ENCODE measurements at places on chromosomes 12 and 14.

GRCh38 chr12:77685112-77685511 is 145.6 kb upstream of the NAV3 start:
- ATAC-seq: peak; percentile 85

GRCh38 chr14:78123650-78124253 is 46.4 kb upstream of the NRXN3 start:
- ATAC-seq: no peak

GRCh38 chr12:49091056-49091835 is 3.4 kb downstream of the DHH start:
- ATAC-seq: no peak

- ATAC-seq: no peak
Measured at GRCh38 chr14:57818511-57818910, 47.4 kb downstream of the SLC35F4 start.

- ATAC-seq: no peak
Measured at GRCh38 chr12:5520037-5520436, 88.1 kb downstream of the NTF3 start.

- ATAC-seq: no peak
Measured at GRCh38 chr14:99517643-99518381, 36.6 kb downstream of the CCNK start.

DNA sequence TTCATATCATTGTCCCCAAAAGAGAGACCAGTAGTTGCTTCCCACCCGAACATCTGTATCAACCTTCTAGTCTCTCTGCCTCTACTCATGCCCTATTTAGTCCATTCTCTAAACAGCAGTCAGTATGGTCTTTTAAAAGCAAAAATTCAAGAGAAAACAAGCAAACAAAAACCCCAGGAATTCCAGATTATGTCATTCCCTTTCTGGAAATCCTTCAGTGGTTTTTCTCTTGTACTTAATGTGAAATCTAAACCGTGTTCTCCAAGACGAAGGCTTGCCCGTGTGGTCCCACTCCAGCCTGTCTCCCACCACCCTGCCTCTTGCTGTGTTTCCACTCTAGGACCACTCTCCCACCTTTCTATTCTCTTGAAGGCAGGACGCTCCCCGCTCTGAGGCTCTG is 90.8 kb downstream of the TMEM30B start:
- ATAC-seq: no peak

- ATAC-seq: no peak
Measured at GRCh38 chr12:54160769-54161480, 27.9 kb downstream of the SMUG1 start.

DNA sequence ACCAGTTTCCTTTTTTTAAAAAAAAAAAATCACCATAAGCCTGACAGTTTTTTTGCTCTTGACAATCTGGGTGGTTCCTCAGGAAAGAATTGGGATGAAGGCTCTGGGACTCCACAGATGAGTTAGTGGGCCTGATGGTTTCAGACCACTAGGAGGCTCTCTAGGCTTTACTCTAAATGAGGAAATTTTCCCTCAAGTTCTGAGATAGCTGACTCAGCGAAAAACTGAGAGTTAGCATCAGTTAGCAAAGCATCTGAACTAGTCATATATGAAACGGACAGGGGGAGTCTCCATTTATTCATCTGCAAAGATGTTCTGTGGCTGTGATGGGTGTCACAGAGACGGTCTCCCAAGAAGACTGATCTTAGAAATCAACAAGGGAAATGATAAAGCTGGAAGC is 314.3 kb upstream of the OR4E1 start:
- ATAC-seq: peak; percentile 76

DNA sequence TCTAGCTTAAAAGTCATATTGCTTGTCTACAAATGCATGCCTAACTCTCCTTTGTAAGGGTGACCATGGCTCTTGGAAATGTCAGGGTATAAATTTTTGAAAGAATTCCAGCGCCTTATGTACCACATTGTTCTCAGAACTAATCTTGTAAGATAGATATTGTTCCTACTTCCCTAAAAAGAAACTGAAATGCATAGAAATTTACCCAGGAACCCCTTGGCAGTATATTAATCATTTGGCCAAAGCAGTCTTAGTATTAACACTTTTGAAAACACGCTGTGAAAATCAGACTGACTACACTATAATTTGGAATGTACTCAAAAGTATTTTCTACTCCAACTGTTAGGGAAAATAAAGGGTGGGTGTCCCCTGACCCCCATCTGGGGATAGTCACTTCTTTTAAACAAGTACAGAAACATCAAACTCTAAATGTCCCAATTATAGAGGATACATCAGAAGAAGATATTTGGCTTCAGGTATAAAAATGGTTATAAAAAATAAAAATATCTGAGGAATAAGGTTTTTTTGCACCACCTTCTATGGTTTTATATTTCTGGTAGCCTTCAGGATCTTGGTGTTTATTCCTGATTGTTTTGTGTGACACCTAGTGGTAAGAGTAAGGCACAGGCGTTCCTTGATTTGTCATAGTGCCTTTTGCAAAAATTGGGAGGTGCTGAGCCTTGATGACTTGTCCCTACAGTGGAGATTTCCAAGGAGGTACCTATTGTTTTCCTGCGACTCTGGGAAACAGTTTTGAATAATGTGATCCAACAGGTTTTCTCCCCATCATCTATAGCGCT is 2.2 kb upstream of the NFKBIA start:
- peak; percentile 12 for ATAC-seq

DNA sequence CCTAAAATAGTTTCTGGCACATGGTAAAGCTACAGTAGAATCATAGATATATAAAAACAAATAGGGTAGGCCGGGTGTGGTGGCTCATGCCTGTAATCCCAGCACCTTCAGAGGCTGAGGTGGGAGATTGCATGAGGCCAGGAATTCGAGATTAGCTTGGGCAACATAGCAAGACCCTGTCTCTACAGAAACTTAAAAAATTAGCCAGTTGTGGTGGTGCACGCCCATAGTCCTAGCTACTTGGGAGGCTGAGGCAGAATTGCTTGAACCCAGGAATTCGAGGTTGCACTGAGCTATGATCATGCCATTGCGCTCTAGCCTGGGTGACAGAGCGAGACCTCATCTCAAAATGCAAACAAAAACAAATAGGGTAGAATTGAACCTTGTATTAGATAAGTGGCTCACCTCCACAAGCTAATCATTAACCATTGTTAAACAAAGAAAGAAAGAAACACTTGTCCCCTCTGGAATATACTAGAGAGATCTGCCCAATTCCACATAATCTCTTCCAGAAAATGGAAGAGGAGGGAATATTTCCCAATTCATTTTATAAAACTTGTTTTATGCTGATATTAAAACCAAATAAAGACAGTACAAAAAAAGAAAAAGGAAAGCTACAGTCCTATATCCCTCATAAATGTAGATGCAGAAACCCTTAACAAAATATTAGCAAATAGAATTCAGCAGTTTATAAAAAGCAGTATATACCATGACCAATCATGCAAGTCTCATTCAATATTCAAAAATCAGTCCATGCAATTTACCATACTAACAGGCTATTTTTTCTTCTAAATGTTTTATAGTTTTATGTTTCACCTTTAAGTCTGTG is 22.7 kb upstream of the DHRS2 start:
- no peak for ATAC-seq
